ENCODE measurements at places on chromosomes 7 and 10. TPM values are rescaled to one million over a fixed set of nuclear protein-coding genes. Genes with fewer than 3 reads are reported as not detected.

DNA sequence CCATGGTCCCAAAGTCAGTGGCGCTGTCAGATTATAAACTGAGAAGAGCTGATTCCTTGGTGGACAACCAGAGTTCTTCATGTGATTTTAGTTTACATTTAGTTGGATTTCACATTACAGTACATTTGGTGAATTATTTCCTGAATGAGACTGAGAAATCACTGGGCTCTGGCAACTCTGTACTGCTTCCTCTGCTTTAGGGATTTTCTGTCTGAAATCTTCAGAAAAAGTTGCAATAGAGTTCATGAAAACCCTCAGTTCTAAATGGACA lies 242.6 kb downstream of the BICC1 start:
- H3K36me3 ChIP-seq: no peaks in the 10 kb centered on the region
- no peak for DNase-seq
- H3K27ac ChIP-seq: no peak overlapping the region
- no peak overlapping the region for H3K4me3 ChIP-seq

GRCh38 chr10:85407088-85407487 lies 959.5 kb downstream of the GRID1 start:
- no peak overlapping the region for H3K27ac ChIP-seq
- H3K36me3 ChIP-seq: no peaks in the 10 kb centered on the region
- DNase-seq: no peak
- no peaks in the 10 kb centered on the region for H3K4me1 ChIP-seq

- no peaks in the 10 kb centered on the region for H3K36me3 ChIP-seq
- no peak for DNase-seq
- peaks cover 36% of the 10 kb centered on the region for H3K27me3 ChIP-seq
- H3K4me1 ChIP-seq: peaks cover 11% of the 10 kb centered on the region
- no peak overlapping the region for H3K27ac ChIP-seq
These were observed 6.0 kb upstream of the MNX1 start for GRCh38 chr7:157016352-157017041.

SPDYE2 gene
- total RNA-seq: not detected

HDAC9 gene
- total RNA-seq: 11.3 TPM

DNA sequence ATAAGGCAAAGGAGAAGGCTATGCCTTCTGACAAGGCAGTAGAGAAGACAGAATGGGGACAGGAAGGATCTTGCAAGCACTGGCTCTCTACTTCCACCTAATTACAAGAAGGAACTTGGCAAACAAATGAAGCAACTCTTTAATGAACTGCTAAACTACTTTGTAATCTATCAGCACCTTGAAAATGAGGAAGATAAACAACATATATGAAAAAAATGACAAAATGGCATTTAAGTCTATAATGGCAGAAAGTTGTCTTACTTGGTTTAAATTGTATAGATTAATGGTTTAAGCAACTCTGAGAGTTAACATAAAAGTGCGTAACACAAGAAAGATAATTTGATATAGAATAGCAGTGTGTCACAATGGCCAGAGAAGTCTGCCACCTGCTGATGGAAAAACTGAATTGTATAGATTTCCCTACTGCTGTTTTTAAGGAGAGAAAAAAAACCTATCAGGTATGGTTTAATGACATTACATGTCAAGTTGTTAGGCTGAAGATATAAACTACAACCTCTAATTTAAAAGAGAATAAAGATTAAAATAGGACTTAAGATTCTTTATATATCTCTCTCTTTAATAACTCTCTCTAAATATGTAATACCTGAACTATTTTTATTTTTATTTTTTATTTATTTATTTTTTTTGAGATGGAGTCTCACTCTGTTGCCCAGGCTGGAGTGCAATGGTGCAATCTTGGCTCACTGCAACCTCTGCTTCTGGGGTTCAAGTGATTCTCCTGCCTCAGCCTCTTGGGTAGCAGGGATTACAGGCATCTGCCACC lies 11.8 kb downstream of the NT5C3A start:
- H3K27ac ChIP-seq: peak overlapping the region; percentile 82
- no peaks in the 10 kb centered on the region for H3K27me3 ChIP-seq
- no peak for DNase-seq
- H3K4me1 ChIP-seq: peaks cover 12% of the 10 kb centered on the region

All from upper lobe of left lung (tissue), 6 donors.